NCI-H2029 (cell line): ENCODE measurements at places on chromosomes 1 and 21.

DNA sequence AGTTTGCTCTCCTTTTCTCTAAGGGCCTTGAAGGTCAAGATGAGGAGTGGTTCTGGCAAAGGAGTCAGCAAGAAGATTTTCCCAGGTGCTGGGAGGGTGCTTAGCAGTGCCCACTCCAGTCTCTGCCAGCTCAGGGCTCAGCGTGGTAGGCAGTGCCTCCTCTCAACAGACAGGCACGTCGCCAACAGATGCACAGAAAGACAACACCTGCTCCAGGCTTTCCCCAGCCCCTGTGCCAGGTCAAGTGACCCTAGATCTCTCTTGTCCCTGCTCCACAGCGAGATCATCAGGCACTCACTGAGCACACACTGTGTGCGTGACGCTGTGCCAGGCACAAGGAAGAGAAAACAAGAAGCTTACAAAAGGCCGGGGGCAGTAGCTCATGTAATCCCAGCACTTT is 86.0 kb downstream of the CASZ1 start:
- peak; percentile 93 for DNase-seq

DNA sequence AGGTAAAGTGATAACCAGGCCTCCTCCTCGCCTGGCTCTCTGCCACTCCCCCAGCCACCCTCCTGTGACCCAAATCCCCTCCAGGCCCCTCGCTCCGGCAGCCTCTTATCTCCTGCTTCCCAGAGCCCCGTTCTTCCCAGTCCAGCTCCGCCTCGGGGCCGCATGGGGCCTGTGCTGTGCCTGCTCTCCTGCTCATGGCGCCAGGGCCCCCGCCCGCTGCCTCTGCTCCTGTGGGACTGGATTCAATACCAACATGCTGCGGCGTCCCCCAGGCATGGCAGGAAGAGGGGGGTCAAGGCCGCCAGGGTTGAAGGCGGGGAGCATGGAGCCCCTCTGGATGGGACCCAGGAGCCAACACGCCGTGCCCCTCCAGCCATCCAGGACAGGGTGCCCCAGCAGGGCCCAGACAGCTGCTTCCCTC is 213.0 kb upstream of the VAMP3 start:
- no peak for DNase-seq

DNA sequence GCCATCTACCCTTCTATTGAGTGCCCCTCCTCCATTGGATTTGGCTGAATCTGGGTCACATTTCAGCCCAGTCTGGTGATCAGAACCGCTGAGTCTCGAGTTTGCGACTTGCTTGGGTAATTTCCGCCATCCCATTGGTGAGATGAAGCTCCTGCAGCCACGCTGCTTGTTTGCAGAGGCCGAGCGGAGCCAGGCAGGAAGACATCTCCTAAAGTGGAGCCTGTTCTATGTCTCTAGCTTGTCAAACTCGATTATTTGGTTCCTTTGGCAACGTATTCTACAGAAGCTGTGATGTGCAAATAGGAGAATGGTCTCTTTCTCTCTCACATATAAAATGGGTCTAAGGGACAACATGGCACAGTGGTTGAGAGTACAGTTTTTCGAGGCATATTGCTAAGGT is 206.8 kb upstream of the PLXNA2 start:
- DNase-seq = no peak

DNA sequence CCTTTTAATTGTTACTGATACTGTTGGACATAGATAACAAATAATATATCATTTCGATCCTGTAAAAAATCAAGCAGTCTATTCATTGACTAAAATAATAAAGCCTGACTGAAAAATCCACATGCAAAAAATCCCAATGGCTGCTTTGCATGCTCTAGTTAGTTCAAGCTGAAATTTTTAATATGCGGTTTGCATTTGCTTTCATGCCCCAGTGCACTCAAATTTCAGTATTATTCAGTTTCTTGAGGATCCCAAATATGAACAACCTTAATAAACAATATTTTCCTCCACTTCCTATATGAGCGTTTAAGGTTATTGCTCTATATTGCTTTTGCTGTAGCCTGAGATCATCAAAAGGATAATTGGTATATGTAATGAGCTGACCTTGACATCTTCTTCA is 75.1 kb upstream of the DPH5 start:
- no peak for DNase-seq

DNA sequence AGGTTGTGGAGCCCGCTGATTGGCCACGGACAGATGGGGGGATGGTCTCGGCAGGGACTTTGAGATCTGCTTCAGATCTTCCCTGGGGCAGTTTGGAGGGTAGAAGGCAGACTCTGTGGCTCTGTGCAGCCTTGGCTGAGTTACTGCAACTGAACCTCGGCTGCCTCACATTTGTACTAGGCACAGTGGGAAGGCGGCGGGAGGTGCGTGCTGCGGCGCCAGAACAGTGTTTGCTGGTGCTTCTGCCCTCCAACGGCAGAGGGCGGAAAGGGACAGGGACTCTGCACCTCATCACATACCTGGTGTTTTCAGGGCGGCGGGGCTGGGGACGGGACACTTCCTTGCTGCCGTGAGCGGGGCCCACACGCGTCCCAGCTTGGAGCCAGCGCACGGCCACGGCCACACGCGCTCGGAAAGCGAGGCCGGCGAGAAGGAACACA is 26.2 kb downstream of the SLC66A1 start:
- DNase-seq = no peak

GRCh38 chr1:210232511-210233215 is at the start of gene SERTAD4:
Gene SERTAD4 (plus strand): TSS chr1:210232796. CDS start chr1:210237961, 5,165 bp downstream.
- peak; percentile 7 for DNase-seq

- no peak for DNase-seq
These were observed 4.0 kb upstream of the BRWD1 start for GRCh38 chr21:39317134-39318090.

- no peak for DNase-seq
These were observed 48.3 kb upstream of the POFUT2 start for GRCh38 chr21:45335761-45336534.

GRCh38 chr1:3772715-3773571 is at the start of gene SMIM1:
Gene SMIM1 (plus strand): TSS chr1:3772749. CDS start chr1:3775374, 2,625 bp downstream.
- no peak for DNase-seq

DNA sequence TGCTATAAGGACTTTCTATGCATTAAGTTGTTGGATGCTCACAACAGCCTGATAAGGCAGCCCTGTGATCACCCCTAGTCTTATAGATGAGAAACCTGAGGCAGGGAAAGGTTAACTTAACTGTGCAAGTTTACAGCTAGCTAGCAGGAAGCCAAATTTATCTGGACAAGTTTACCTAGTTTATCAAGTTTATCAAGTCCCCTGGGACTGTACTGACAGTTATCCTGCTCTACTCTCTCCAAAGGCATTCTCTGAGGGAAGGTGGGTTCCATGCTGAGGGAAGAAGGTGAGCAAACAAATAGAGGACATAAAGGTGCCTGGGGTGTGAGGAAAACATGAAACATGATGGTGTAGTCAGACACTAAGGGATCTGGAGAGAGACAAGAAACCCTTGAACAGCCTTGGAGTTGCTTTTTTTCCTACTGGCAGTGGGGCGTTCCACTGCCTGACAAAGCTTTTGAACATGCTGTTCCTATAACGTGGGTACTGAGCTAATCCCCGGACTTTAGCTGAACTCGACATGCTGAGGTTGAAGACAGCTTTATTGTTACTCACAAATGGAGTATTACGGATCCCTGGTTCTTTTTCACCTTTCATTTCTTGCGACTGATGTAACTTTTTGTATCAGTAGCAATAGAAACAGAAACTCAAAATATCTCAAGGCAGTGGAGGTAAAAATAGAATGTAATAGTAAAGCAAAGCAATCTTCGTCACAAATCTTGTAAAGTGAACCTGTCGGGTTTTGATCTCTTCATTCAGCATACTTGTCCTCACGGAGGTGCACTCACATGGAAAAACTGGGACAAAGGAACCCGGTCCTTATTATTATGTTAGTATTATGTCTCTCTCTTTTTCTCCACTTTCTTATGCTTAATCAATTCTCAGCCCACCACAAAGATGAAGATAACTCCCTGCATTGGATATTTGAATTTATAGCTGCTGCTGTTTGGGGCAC is 42.4 kb upstream of the ESRRG start:
- DNase-seq = no peak

DNA sequence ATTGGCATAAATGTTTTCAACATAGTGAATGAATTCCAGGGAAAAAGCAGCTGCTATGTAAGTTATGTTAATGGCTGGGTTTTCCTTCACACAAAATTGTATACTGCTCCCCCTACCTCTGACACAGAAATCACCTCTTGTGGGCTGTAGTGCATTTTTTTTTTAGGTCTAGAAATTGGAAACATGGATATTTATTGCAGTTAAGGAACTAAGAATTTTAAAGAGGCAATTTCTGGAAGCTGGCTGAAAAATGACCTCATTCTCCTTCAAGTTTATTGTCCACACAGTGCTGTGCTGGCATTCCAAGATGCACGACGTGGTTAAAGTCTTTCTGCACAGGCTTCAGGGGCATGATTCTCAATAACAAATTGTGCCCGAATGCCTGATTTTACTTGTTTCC is 1424.2 kb downstream of the MRPL39 start:
- no peak for DNase-seq

DNA sequence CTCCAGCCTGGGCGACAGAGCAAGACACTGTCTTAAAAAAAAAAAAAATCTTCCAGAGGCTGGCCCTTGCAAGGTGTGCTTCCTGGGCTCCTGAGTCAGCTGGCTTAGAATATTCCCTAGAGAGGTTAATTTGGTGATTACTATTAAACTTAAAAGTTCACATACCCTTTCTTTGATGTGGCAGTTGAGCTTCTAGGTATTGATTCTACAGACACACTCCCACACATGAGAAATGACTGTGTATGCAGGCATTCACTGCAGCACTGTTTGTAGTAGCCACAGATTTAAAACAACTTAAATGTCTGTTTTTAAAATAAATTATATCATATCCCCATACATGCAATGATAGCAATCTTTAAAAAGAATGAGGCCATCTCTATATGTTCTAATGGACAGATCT is 93.4 kb downstream of the GDAP2 start:
- DNase-seq = no peak

GRCh38 chr1:35931446-35932157 is 697 bp downstream of the AGO3 start:
- DNase-seq = peak; percentile 30

DNA sequence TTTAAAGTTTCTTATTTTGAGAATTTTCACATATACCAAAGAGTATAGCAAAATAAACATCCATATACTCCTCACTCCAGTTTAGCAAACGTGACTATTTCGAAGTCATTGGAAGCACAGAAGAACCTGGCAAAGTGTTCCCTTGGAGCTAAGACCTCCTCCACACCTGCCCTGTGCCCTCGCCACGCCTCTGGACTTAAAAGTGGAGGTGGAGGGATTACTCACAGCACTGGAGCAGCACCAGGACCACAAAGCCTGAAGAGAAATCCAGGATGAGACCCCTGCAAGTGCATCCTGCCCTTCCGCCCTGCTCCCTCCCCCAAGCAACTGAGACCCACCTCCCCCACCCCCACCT is 436 bp downstream of the CHI3L1 start:
- no peak for DNase-seq

- no peak for DNase-seq
These were observed 70.8 kb upstream of the KCND3 start for GRCh38 chr1:112060261-112060660.

DNA sequence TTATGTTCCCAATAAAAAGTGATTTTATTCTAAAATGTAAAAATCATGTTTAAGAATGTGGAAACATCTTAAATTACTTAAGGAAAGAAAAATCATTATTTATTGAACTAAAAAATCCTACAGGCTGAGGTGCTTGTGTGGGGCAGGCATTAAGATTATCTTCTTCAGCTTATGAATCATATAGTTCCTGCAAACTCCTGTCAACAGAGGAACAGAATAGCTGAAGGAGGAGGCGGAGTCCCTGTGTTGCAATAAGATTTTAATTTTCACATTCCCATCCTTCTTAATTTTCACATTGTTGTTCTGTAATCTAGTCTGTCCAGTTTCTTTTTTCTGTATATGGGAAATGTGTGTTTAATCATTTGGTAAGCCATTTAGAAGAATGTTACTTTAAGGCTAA is 20.6 kb upstream of the OLFML3 start:
- DNase-seq = no peak

- DNase-seq = no peak
These were observed 55.2 kb downstream of the COL6A1 start for GRCh38 chr21:46036696-46037330.

- DNase-seq = no peak
These were observed 42.9 kb upstream of the ID3 start for GRCh38 chr1:23601968-23602876.

GRCh38 chr1:165443539-165444311 is 1.2 kb downstream of the RXRG start:
- DNase-seq = no peak

DNA sequence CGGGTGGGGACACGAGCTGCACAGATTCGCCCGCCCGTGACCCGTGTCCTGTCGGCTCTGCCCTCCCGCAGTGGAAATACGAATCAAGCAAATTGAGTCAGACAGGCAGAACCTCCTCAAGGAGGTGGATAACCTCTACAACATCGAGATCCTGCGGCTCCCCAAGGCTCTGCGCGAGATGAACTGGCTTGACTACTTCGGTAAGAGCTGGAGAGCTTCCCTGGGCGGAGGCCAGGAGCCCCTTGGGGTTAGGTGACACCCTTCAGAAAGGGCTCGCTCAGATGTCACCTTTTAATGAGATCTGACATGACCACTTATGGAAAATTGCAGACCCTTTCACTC is 489 bp downstream of the CDCA8 start:
- DNase-seq = peak; percentile 66

DNA sequence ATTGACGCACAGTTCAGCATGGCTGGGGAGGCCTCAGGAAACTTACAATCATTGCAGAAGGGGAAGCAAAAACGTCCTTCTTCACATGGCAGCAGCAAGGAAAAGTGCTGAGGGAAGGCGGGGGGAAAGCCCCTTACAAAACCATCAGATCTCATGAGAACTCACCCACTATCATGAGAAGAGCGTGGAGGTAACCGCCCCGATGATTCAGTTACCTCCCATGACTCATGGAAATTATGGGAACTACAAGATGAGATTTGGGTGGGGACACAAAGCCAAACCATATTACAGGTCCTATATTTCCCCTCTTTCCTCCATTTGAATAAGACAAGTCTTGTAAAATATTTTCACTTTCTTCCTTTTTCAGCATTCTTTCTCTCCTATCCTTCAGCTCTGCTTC is 7.7 kb upstream of the TTLL7 start:
- no peak for DNase-seq

- no peak for DNase-seq
These were observed 238.3 kb upstream of the ESRRG start for GRCh38 chr1:216961516-216961915.

- DNase-seq = no peak
These were observed 831.1 kb downstream of the LRRIQ3 start for GRCh38 chr1:73366734-73367413.

DNA sequence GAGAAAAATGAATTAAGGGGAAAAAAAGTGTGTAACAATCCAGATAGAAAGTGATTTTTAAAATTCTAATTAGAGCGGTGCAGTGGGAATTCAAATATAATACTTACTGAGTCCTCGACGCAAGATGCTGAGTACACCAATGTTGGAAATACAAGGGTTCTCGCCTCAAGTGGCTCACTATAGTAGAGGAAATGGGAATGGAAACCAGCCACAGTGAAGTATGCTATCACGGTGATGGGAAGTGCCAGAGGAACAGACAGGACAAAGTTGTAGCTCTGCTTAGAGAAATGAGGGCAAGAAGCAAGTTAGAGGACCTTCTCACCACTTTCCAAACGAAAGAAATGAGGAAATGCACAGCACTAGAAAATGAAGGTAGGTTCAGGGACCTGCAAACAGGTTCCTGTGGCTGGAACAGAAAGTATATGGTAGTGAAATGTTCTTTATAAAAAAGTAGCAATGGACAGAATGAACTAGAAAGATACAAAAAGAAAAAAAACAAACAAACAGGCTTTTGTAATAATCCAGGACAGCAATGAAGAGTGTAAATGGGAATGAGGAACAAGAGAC is 13.5 kb downstream of the EGLN1 start:
- no peak for DNase-seq

- DNase-seq = no peak
These were observed 2.2 kb upstream of the PAPPA2 start for GRCh38 chr1:176460544-176461336.
